ENCODE measurements at places on chromosomes 6 and 20.

- DNase-seq: no peak
Measured at GRCh38 chr20:1489325-1489724, 1.9 kb downstream of the SIRPB2 start.

DNA sequence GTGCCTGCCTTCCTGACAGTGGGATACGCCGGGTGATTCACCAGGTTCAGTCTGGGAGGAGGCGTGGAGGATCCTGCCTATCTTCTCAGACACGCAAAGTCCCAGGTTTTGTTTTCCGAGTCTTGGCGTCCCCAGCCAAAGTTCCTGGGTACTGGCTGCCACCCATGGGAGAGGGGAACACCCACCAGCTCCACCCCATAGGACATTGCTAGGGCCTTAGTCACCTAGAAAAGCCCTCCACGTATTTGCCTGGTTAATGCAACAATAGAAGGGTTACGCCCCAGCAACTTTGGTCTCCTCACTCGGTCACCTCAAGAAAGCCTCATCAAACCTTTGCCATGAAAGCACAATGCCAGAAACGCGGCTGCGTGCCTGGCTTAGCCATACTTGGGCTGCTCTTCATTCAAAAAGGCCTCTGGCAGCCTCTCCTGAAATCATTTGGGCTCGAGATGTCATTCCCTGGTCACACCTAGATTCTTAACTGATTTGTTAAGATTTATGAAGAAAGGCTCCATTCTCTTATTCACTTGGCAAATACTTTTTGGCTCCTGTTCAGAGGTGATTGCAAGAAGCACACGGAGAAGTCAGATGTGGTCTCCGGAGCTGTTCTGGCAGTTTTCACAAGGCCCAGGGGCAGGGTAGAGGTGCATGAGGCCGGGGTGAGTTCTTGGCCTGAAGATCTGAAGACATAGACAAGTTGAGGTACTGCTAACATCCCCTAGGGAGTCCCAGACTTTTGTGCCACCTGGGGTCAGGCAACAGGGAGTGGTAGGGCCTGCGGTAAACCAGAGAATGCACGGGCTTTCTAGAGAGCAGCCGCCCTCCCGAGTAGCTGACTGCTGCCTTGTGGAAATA lies 35.5 kb upstream of the ZNF133 start:
- no peak for DNase-seq

DNA sequence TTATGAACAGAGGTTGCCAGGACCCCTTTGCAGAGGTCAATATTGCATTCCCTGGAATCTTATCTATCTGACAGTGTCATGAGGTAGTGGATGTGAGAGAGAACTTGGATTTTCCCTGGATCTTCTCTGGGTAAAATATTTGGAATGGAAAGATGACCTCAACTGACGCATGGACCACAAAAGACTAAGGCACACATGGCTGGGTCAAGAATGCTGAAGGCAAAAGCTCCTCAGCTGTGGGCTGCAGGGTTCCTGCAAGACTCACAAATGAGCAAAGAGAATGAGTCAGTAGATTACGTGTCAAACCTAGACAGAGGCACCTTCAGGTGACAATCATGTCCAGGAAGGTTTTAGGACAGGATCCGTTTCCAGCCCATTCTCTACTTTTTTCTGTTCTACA lies 484.0 kb downstream of the C6orf118 start:
- no peak for DNase-seq

- DNase-seq: no peak
Measured at GRCh38 chr6:98678481-98678880, 155.9 kb upstream of the POU3F2 start.

GRCh38 chr6:149357726-149358538 lies 40.4 kb downstream of the TAB2 start:
- DNase-seq: no peak

DNA sequence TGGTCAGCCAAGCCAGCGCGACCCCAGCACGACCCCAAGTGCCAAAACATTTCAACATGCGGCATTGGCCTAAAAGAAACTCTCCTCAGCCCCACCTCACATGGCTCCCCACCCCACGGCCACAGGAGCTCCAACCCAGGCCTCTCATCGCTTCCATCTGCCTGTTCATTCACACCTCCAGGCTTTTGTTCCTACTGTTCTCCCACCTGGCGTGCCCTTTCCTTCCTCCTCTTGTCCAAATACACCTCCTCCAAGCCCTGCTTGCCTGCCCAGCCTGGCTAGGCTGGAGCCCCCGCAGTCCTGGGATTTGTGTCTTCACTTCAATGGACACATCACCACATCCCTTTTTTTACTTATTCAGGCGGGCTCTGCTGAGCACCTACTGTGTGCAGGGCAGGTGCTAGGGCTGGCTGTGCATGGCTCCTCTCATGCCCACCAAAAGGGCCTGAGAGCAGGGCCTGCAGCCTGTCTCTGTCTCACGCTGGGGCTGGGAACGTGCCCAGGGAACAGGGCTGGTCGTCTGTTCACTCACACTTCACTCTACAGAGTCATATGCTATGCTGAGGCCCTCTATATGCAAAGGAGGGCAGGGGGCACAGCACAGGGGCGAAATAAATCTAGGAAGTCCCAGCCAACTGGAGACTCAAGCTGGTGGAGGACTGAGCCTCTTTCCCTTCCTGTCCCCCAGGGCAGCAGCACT lies 61.1 kb downstream of the GRM4 start:
- DNase-seq: no peak

DNA sequence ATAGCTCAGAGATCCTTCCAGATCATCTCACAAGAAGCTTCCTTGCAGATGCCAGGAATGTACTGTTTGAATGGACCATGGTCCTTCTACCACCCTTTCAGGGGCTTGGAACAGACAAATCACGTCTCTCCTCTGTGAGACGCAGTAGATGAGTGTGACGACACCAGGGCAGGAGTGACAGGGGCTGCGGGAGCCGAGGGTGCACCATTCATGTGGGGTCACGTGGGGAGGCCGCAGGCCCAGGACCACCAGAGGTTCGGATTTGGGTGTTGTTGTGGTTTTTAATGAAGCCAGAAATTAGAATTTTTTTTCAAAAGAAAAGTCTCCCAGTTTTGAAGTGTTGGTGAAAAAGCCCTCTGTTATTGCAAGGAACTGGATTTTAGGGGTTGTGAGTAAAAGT lies 79.2 kb downstream of the PREX1 start:
- DNase-seq: no peak

DNA sequence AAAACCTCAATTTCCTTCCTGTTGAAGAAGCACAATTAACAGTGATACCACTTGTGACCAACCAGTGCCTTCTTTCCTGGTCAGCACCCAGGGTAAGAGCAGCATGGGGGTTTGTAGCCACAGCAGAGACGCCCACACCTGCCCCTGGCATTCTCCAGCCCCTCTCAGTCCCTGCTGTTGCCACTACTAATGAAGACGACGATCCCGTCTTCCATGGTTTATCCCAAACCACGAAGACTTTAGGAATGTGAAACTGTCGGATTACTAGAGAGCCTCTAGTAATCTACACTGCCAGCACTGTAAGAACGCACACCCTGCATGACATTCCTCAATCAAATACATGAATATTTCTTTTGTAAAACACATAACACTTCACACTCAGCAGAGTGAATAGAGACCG lies 60.0 kb downstream of the GINS1 start:
- DNase-seq: no peak

GRCh38 chr6:116366740-116367275 lies 3.9 kb upstream of the DSE start:
- no peak for DNase-seq
